ENCODE measurements at places on chromosomes 4 and X.

DNA sequence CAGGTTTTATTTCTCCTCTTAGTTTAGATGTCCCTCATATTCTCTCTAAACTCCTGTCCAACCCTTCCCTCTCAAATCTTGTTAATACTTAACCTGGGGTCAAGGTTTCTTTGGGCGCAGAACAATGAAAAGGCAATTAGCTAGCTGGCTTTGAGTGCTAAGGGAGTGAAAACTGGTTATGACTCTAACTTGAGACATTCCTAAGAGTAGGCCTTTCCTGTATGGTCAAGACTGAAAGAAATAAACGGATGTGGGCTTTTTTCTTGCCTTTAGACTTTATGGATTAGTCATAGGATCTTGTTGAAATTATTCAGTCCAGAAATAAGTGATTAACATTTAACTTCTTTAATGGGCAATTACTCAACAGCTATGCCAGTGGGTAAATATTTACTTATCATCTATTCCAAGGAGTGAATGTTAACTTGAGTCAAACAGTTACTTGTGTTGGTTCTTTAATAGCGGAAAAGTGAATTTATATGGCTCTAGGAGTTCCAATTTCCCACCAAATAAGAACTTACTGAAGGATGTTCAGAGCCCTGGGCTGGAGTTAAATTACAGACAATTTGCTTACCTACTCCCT lies 141.7 kb upstream of the SCML1 start:
- DNase-seq: no peak

GRCh38 chr4:166065324-166065723 lies 192.3 kb downstream of the TLL1 start:
- no peak for DNase-seq

- DNase-seq: peak; percentile 4
Observed at GRCh38 chrX:96483647-96484160, 200.9 kb upstream of the DIAPH2 start.

DNA sequence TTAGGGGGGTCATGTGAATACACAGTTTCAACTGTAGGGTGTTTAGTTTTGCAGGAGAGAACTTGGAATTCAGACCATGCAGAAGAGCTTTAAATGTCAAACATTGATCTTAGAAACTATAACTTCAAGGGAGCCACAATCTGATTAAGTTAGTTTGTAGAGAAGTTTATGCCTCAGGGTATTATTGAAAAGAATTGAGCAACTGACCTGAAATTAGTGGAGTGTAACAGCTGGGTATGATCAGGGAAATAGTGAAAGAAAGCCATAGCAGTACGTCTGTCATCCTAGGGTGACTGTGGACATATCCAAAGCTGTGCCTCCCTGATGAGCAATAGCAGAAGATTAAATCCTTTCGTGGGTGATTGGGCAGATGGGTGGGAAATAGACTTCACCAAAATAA lies 63.8 kb downstream of the FAM47B start:
- DNase-seq: no peak

DNA sequence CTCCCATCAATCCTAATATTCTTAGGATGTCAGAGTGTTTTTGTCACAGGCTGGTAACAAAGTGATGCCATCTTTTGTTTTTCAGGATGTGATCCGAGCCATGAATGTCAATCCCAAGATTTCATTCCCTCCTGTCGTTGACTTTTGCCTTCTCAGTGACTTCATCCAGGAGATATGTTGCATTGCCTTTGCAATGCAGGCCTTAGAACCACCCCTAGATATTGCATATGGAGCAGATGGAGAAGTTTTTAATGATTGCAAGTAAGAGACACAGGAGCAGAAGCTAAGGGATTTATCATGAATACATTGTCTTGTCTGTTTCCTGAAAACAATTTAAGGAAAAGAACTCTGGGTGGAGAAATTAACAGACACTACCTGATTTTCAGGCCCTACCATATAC lies 28.6 kb downstream of the SPATA18 start:
- no peak for DNase-seq

DNA sequence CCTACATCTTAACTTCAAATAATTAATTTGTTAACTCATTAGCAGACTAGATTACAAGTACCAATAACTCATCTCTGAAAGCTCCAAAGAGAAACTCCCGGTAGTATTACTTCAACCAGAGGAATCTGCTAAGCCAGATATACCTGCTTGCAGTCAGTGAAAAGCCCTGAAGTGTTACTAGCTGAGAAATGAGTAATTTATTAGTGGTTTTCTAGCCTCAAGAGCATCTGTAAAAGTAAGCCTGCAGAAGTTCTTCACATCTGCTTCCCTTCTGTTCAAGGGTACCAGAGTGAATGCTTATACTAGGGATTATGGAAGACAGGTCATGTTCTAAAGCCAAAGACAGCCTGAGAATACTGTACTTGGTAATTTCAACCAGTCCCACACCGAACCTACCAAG lies 34.7 kb downstream of the IRS4 start:
- no peak for DNase-seq

DNA sequence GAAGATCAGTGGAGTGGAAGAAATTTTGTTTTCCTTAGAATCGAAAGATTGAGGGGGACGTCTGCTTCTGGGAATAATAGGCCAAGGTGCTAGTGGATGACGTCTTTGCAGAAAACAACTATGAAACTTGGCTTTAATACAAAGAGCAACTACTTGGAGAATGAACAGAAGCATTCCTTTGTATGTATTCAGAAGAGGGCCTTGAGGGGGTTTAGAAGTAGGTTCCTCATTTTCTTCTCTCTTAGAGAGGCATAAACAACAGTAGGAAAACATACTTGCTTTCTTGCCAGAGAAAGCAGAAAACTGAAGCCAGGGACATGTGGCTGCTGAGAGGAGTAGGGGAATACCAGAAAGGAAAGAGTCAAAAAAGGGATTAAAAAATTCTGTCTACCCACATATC lies 167.8 kb downstream of the ZNF330 start:
- DNase-seq: no peak

GRCh38 chr4:46656071-46656470 lies 253.0 kb downstream of the COX7B2 start:
- DNase-seq: no peak

GRCh38 chr4:182698212-182698611 lies 219.0 kb downstream of the DCTD start:
- no peak for DNase-seq

DNA sequence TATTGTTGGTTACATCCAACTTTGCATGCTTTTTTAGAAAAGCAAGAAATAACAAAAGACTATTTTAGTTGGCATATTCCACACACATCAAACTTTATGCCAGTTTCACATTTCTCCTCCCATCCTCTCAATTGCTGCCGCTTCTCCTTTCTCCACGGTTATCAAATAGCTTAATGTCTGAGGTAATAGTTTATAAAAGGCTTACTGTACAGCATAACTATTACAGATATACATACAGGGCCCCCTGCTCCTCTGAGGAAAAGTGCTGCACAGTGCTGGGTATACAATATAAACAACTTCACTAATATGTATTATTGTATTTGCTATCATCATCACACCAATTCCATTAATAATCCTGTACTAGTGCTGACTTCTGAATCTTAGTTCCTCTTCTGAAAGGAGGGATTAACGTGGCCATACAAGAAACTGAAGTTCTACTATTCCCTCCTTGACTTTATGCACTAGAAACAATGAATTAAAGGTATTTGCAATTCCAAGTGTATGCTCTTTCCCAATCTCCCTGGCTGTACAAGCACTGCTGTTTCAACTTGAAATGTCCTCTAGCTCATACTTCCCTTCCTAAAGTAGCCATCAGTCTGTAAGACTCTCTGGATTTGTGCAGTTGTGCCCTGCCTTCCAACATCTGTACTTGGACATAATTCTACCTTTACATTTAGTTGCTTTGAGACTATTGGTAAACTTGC lies 2.5 kb downstream of the CCNI start:
- DNase-seq: no peak

- DNase-seq: no peak
Observed at GRCh38 chr4:71268166-71268565, 70.7 kb upstream of the SLC4A4 start.

DNA sequence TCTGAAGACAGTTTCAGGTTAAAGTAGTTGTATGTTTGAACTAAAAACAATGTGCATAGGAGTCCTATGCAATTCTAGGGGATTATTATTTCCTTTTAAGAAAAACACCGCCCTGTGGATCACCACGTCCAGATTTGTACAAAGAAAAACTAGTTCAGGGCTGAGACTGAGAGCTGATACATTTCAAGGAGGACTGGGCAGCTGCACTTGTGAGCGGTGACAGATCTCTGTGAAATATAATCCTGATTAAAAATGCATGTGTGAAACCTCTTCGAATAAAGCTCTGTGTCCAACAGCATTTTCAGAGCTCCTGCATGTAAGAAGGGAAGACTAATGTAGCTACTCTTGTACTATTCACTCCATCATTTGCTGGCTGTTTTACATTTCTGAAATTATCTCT lies 365.8 kb upstream of the PITX2 start:
- DNase-seq: no peak

All from iPS-NIHi11 (cell line).